ENCODE measurements at places on chromosomes 4 and X.

- DNase-seq = no peak
Observed at GRCh38 chr4:8419222-8420041, 21.1 kb downstream of the ACOX3 start.

DNA sequence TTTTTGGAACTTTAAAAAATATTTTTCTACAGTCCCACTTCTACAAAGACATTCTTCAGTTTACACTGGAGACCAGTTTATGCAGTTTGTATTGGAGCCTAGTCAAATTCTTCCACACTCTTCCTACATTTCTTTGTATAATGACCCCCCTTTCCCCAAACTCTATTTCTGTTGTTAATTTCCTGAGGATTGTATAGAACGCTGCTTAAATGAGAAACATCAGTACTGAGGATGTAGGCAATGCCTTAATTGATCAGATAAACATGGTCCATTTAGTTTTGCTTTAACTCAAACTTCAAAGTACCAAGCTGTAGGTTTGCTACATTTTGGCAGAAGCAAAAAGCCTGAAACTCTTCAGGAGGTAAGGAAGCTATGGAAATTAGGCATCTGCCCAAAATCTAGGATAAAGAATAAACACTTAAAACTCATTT lies 155.5 kb downstream of the SLC7A11 start:
- no peak for DNase-seq

DNA sequence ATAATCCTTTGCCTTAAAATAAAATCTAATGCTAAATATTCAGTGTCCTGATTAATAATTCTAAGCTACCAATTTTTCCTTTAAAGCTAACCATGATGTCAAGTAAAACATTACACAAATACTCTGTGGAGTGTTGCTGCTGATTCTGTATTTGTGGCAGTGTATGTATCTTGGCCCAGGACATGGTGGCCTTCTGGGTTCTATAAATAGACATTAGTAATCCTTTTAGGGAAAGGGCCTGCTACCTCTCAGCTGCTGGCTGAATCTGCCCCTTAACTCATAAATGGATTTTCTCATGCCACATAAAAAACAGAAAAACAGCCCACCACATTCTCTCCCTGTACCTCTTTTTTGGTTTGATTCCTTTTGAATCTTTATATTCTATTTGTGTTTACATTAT lies 1.2 kb upstream of the XK start:
- no peak for DNase-seq

- DNase-seq = no peak
Observed at GRCh38 chr4:64200001-64200555, 209.2 kb downstream of the TECRL start.

- no peak for DNase-seq
Observed at GRCh38 chr4:173505924-173506518, 24.0 kb downstream of the HAND2 start.

DNA sequence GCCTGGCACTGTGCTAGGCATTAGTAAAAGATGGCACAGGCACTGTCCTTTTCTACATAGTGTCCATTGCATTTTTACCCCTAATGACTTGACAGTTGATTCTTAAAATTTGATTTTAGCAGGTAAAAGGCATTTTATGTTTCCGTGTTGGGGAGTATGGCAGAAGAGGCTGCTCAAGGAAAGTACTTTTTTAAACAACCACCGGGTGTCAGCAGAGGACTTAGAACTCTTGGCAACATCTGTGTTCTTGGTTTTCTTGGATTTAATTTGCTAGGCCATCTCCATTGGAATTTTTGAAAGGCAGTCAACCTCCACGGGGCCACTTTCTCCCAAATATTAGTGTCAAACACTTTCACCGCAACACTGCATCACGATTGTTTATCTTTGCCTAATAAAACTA lies 102.9 kb downstream of the TSPAN7 start:
- DNase-seq = no peak

GRCh38 chr4:76407440-76408119 lies 13.4 kb downstream of the CCDC158 start:
- DNase-seq = no peak

DNA sequence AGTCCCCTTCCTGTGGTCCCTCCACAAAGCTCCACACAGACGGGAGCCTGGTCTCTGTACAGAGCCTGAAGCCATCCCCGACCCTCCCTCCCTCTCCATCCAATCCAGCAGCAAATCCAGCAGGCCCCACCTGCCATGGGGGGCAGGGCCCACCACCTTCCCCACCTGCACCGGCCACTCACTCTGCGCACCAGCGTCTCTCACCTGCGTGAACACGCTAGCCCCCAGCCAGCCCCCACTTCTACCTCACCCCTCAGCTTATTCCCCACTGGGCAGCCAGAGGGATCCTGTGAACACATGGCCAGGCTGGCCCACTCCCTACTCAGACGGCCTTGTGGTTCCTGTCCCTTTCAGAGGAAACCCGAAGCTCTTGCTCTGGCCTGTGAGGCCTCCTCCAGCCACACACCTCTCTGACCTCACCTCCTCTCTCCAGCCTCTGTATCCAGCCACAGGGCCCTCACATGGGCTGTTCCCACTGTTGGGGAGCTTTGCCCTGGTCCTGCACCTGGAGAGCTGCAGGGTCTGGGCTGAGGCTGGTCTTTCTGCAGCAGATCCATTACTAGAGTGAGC lies 70.9 kb downstream of the WFS1 start:
- DNase-seq = peak; percentile 67

GRCh38 chr4:186617921-186618320 lies 62.6 kb upstream of the MTNR1A start:
- DNase-seq = no peak

DNA sequence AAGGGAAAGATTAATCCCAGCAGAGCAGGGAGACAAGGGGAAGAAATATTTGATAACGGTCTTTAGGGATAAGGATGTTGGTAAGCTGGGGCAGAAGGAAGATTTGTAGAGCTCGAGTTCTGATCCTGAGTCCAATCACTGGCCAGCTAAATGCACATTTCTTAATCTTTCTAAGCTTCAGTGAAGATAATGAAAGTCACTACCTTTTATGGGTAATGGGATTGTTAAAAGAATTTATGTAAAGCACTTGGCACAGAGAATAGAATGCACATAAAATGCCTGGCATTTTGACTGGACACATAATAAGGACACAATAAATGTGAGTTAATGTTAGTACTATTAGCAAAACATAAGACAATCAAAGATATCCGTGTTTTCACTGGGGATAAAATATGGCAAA lies 43.3 kb downstream of the NCAPG start:
- no peak for DNase-seq

DNA sequence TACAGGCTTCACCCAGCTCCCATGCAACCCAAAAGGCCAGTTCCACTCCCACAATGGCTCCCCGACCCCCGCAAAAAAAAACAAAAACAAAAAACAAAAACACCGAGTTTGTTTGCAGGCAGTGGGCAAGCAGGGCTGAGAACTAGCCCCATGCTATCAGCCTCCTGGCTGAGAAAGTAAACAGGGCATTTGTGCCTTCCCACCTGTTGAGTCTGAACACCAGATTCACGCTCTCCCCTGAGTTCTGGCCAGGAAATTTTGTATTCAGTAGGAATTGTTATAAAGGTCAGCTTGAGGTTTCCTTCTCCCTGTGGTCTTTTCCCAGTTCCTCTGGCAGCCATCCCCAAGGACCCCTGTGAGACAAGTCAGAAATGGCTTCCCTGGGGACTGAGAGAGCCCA lies 1066.5 kb downstream of the GLUD2 start:
- no peak for DNase-seq

- DNase-seq = no peak
Observed at GRCh38 chr4:127622621-127622920, 10.2 kb upstream of the INTU start.

Measured in chondrocyte (in vitro differentiated cells).